CD4-positive, alpha-beta T cell treated with Interleukin-1 beta for 1 hour (primary cell): ENCODE measurements at places on chromosomes 4 and X.
A peak's percentile ranks its signal among the peaks of the same experiment; 100 is the strongest.

GRCh38 chr4:7747062-7747385 is 192.6 kb downstream of the AFAP1 start:
- DNase-seq = no peak

DNA sequence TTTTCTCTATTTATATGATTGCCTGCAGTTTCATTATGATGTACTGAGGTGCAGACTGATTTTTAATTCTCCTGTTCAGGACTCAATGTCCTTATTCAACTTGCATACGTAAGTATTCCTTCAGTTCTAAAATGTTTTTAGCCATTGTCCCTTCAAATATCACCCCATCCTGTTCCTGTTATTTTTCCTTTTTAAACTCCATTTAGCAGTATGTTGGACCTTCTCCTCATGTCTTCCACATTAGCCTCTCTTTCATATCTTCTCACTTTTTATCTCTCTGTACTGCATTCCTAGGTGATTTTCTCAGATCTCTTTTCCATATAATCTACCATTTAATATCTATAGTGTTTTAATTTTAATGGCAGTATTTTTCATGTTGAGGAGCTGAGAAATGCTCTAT is 317.7 kb downstream of the NR3C2 start:
- DNase-seq = no peak

DNA sequence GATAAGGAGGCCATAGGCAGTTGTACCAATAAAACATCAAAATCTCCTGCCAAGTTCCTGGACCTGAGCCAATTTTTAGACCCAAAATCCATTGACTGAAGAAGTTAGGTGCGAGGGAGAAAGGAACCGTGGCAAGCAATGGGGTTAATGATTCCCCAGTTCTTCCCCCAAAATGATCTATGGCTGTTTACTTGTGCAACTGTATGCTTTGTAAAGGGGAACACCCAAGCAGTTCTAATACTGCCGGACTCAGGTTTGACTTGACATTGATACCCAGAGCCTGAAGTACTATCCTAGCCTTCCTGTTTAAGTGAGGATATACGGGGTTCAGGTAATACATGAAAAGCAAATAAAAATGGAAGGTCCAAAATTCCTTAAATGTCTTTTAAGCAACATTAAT is 6.7 kb upstream of the EIF4E start:
- DNase-seq = no peak

- peak; percentile 78 for DNase-seq
These were observed 10.1 kb upstream of the SASH3 start for GRCh38 chrX:129769467-129770154.

DNA sequence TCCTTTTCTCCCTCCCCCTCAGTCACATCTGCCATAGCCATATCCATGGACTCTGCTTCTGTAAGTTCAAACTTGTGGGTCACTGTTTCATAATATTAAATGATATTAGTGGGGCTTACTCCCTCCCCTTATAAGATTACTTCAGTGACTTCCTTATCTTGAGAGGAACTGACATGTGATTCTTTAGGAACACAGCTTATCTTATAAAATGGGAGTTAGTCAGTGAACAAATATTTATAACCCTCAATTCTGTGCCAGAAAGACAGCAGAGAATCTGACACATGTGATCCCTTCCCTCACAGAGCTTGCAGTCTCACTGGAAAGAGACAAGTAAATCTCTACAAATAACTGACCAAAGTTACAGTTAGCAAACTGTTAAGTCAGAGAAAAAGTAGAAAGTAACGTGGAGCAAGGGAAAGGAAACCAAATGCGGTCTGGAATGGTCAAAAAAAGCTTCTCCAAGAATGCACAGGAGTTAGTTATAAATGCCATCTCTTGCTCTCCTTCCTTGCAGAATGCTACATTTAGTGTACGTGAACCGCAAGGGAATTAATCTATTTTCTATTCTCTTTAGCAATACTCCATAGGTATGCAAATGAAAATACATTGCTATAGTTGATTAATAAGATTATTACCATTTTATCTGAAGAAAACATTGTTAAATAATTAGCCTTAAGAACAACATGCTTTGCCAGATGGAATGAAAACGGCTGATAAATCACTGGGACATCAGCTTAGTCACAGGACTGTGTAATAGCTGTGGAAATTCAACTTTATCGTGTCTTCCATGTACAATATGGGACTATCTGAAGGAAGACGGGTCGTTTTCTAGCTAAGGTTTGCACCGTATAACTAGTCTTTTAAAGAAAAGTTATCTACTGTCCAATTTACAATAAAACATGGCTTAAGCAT is 29.0 kb downstream of the SGMS2 start:
- no peak for DNase-seq

GRCh38 chrX:68647156-68647957 is at the start of gene STARD8:
Gene STARD8, plus strand, starts transcription at chrX:68647666. Its CDS starts 217 bp downstream, at chrX:68647883.
- no peak for DNase-seq
